NCI-H187 (cell line): ENCODE measurements at places on chromosomes 11 and 22.

GRCh38 chr11:104096900-104097299 is 60.5 kb downstream of the DDI1 start:
- DNase-seq = no peak

GRCh38 chr22:44120314-44120704 is 60.4 kb upstream of the PARVG start:
- DNase-seq = no peak

GRCh38 chr22:20089977-20090729 is 10.1 kb downstream of the DGCR8 start:
- no peak for DNase-seq

- no peak for DNase-seq
Measured at GRCh38 chr11:74749127-74749964, 697 bp downstream of the RNF169 start.

DNA sequence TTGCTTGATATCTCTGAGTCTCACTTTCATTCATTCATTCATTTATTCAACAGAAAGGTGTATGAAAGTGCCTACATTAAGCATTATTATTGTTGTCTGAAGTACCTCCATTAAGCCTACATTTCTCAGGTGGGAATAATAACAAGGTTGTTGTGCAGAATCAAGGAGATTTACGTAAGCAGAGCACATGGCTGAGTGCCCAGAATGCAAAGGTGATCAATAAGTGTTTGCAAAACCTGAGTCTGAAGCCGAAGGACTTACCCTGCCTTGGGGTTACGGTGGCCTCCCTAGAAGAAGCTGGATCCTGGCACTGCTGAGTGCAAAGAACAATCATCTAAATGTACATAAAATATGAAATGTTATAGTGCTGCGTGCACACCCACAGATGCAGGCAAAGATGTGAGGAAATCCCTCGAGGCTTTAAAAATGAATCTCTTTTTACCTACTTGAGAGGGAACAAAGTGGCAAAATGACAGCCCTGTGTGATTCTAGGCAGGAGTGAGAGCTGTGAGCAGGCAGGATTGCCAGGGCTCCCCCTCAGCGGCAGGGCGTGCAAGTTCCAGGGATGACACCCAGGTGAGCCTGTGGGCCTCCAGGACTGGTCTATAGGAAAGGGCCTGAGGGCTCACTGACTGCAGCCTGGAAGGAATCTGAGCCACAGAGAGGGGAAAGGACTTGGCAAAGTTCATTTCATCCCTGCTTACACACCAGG is 133.1 kb upstream of the TBCEL start:
- DNase-seq = no peak

GRCh38 chr22:36405221-36405661 is 17.5 kb upstream of the MYH9 start:
- no peak for DNase-seq

DNA sequence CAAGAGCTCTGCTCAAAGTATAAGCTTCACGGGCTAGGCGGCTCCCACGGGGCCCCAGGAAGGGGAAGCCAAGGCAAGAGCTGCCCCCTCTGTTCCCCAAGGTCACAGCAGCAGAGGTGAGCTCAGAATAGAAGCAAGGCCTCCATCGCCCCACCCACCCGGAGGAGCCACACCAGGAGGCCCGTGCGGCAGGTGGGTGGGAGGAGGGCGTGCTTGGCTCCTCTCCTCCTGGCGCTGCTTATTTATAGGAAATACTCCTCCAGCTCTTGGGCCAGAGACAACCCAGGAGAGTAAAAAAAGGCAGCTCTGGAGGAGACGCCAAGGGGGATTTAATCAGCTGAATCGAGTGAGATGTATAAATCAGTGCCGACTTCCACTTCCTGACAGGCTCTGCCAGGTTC is 87.8 kb downstream of the FEZ1 start:
- DNase-seq = no peak

GRCh38 chr11:16789063-16789420 is 50.6 kb downstream of the C11orf58 start:
- no peak for DNase-seq

DNA sequence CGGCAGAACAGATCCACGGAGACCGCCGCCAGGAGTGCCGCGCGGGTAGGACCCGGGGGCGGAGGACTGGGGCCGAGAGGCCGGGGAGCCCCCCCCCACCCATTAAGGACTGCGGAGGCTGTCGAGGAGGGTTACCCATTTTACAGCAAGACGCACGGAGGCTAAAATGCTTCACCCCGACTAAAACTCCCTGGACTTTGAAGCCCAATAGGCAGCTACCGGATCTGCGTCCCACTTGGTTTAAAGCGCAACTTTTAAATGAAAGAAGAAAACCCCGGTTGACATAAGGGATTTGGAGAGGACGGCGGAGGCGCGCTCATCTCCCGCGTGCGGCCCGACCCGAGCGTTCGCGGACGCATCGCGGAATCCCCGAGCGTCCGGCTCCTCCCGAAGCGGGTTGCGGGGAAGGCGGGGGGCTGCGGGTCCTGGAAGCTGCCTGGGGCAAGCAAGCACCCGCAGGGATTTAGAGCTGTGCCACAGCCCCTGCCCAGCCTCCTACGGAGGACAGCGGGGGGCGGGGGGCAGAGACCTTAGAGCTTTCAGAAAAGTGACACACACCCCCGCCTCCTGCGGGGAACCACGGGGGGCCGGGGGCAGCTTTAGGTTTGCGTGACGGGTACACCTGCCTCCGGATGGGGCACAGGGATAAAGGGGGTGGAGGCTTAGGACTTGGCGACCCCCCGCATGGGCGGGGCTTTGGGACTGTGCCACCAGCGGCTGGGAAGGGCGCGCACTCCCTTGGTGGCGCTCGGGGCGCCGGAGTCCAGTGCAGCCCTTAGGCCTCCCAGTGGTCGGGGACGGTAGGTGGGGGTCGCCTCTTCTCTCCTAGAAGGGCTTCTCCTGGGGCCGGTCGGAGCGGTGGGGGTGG is 760 bp upstream of the CELSR1 start:
- DNase-seq = no peak

- no peak for DNase-seq
Measured at GRCh38 chr11:116693593-116694348, 79.0 kb downstream of the BUD13 start.

GRCh38 chr11:17526326-17526725 is 17.9 kb downstream of the USH1C start:
- DNase-seq = no peak

GRCh38 chr11:88543902-88544655 is 206.5 kb upstream of the CTSC start:
- peak; percentile 41 for DNase-seq

DNA sequence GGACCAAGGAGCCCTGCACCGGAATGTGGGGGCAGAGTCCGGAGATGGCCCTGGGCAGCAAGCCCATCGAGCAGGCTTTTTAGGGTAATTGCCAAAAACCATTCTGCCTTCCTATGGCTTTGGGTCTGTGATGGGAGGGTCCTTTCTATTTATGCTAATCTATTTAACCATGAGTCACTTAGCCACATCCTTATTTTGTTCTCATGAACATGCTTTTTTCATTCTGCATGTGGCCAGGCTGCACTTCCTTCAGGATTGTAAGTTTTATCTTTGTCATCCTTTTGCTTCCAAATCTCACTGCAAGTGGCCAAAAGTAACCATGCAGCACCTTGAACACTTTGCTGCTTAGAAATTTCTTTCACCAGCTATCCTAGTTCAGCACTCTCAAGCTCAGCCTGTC is 88.3 kb downstream of the EFCAB6 start:
- no peak for DNase-seq

- DNase-seq = no peak
Measured at GRCh38 chr11:10654811-10655150, 38.8 kb downstream of the IRAG1 start.

GRCh38 chr11:131666006-131666405 is 295.6 kb downstream of the NTM start:
- no peak for DNase-seq

DNA sequence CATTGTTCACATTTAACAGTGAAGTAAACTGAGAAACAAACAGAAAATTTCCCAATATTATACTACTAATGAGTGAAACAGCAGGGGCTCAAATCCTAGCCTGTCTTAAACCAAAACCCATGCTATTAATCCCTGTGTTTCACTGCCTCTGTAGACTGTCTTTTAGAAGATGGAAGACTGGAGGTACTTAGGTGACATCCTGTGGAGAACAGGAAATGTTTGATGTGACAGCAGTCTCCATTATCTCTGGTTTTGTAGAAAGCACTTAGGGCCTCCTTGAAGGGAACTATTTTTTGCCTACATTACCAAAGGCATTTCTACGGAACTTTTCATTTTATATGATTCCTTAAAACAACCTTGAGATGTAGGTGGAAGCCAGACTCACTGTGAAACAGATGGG is 288.1 kb upstream of the SORL1-AS1 start:
- no peak for DNase-seq

- no peak for DNase-seq
Measured at GRCh38 chr11:12897390-12897789, 111.7 kb upstream of the RASSF10 start.

DNA sequence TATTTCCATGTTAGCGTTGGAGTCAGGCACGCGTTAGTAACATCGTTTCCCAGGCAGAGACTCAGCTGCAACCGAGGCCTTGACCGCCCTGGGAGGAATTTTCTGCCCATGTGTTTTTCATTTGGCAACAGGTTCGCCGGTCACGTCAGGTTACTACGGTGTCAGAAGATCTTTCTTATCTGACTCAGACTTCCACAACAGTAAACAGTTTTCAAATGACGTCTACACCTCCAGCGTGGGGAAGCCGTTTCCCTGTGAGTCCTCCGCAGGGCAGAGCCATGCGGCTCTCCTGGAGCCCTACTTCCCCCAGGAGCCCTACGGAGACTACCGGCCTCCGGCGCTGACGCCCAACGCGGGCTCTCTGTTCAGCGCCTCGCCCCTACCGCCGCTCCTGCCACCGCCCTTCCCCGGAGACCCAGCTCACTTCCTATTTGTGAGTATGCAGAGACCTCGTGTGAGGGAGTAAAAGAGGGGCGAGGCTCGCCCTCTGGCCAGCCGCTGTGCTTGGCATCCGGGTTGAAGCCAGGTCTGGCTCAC is 14.3 kb upstream of the POU2AF3 start:
- no peak for DNase-seq

GRCh38 chr11:61497876-61498275 is 10.7 kb upstream of the LRRC10B start:
- DNase-seq = no peak

DNA sequence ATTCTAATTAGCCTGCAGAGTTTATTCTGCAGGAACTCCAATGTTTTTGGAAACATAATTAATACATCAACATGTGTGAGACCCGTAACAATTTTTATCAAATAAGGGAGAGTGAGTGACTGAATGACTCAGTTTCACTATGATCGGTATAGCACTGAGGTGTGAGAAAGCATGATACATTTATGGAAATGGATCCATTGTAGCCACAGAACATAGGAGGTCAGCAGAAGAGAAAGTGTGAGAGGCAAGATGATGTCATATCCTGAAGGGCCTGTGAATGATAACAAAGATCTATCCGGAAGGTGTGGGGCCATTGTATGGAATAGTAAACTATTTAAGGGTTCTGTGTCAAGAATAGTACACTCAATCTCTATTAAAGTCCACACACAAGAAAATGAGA is 1406.1 kb upstream of the TENM4 start:
- no peak for DNase-seq

- DNase-seq = no peak
Measured at GRCh38 chr11:27875831-27876775, 175.8 kb upstream of the BDNF start.

- DNase-seq = no peak
Measured at GRCh38 chr22:47715866-47716578, 953.6 kb downstream of the TBC1D22A start.

DNA sequence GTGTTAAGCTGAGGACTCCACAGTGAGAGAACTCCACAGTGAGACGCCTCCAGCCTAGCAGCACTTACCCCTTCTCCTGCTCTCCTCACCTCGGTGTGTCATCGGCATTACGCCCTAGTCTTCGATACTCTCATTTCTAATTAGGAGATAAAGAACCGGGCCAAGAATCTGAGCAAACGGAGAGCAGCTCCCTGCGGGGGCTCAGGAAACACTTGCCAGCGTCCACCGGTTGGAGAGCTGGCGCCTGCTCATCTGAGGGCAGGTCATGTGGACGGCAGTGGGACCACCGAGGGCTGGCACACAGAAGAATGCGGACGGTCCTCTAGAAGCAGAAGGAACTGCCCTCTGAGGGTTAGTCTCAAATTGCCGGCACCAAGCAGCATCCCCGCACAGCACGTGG is 13.0 kb downstream of the CERK start:
- no peak for DNase-seq

DNA sequence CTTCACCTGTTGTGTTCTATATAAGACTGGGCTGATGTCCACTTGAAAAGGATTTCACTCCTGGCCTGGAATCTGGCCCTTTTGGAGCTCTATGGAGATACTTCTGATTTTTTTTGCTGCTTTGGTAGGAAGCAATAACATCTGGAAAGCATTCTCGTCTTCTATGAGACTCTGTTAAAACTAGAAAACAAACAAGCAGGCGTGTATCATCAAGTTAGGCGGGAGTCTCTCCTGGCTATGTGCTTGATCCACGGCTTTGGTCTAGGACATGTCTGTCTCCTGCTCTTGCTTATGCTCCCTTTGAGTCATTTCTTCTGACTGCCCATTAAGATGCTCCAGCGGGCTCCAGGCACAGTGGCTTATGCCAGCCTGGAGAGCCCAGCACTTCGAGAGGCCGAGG is 121.4 kb upstream of the TTC12 start:
- DNase-seq = no peak

DNA sequence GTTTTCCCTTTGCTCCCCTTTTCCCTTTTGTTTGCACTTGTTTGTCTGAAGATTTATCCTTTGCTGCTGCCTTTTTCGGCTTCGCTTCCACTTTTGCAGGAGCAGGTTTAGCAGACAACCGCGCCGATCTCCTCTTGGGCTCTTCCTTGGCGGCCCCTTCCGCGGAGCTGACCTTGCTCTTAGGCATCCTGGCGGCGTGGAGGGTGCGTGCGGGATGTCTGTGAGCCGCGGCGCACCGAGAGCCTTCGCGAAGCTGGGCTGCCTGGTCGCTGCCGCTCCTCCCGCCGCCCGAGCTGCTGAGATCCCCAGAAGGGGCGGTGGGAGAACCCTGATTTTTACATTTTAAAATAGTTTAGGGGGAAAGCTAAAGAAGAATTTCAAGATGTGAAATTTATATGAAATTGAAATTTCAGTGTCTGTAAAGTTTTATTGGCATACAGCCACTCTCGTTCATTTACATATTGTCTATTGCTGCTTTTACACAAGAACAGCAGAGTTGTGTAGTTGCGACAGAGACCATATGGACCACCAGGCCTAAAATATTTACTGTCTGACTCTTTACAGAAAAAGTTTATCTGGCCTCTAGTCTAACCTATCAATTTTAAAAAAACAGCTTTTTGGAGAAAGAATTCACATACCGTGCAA is 105.2 kb upstream of the RRM1 start:
- no peak for DNase-seq

- no peak for DNase-seq
Measured at GRCh38 chr11:65537620-65538231, 12.8 kb downstream of the SCYL1 start.

DNA sequence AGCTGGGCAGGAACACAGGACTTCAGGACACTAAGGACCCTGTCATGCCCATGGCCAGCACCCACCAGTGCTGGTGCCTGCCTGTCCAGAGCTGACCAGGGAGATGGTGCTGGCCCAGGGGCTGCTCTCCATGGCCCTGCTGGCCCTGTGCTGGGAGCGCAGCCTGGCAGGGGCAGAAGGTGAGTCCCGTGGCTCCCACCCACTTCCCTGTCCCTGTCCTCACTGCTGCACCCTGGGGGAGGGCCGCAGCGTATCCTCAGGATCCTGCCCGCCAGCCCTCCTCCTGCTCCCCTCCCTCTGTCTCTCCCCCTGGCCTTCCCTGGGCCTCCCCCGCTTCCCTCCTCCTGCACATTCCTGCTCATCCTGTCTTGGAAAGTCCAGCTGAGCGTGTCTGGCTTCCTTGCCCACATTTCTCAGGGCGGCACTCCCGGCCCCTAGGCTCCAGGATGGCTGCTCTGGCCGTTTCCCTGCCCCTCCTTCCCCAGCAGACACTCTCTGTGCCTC is 8.7 kb downstream of the CSF2RB start:
- no peak for DNase-seq
